Fibroblast of the conjunctiva (primary cell): ENCODE measurements at places on chromosomes 12 and 14.

- DNase-seq: no peak
Measured at GRCh38 chr12:77745624-77746023, 85.1 kb upstream of the NAV3 start.

DNA sequence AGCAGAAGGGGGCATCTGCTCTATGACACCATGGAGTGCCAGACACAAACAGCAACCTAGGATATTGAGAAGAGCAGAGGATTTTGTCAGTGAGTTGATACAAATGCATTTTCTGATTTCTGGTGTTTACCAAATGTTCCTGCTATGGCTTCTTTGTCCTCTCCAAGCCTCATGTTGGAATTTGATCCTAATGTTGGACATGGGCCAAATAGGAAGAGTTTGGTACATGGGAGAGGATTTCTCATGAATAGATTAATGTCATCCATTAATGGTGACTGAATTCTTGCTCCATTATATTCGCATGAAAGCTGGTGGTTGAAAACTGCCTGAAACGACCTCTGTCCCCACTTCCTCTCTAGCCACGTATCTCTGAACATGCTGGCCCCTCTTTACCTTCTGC lies 1002.2 kb upstream of the FLRT2 start:
- no peak for DNase-seq

DNA sequence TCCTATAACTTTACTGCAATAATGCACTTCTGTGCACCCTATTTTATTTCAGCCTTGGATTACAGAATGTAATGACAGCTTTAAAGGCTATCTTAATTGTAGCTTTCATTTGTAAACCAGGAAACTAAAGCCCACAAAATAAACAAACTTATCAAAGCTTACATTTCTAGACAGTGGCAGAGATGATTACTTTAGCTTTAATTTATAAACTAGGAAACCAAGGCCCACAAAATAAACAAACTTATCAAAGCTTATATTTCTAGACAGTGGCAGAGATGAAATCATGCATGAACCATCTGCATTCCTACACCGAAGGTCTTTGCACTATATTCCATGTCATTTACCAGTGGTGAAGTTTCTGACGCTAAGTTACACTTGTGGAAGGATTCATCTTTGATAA lies 74.4 kb downstream of the PRKD1 start:
- DNase-seq: no peak

DNA sequence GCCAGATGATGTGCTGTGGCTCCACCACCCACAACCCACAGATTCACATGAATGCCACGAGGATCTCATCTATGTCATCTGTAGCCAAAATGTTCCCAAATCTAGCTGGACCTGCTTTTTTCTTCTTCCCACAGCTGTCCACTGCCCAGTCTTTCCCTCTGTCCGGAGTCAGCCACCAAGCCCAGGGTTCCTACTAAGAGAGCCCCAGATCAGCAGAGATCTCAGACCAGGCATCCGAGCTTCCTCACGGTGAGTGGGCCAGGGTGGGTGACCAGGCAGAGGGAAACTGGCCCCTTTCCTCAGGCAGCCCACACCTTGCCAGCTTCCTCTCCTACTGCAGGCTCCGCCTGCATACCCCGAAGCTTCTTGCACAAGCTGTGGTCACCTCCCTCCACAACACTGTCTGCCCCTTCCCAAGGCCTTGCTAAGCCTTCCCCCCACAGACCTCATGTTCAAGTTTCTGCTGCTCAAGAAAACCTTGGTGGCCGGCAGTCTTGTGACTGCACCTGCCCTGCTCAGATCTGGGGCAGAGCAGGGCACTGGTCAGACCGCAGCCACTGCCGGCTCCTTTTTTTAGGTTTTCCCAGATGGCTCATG lies 81.4 kb downstream of the ACTN1 start:
- DNase-seq: no peak

DNA sequence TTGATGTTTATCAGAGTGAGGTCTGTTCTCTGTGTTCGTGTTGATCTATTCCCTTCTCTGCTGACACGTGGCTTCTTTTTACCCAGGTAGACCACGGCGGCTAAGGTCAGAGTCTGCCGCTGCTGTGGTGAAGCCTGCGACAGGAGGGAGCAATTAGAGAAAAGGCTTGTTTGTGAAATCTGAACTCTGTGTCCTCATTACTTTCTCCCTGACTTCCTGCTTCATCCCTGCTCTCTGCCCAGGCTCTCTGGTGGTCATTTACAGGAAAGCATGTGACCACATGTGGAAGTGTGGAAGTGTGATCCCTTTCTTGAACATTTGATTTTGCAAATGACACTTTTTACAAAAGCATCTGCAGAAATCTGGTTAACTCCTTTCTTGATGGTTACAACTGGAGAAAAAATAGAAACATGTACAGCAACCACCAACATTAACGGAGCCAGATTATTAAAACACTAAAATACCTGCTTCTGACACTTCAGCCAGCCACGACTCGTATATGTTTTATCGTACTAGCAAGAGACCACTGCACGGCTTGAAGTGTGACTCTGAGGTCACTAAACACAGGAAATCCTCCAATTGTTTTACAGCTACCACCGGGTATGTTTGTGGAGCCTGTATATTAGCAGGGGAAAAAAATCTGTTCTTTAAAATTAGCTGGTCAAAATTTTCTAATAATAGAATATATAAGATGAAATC lies 388.6 kb upstream of the TMPO start:
- DNase-seq: no peak

GRCh38 chr12:18168016-18168415 lies 78.0 kb upstream of the RERGL start:
- DNase-seq: no peak

- no peak for DNase-seq
Measured at GRCh38 chr12:108768591-108769500, 37.5 kb upstream of the CORO1C start.

DNA sequence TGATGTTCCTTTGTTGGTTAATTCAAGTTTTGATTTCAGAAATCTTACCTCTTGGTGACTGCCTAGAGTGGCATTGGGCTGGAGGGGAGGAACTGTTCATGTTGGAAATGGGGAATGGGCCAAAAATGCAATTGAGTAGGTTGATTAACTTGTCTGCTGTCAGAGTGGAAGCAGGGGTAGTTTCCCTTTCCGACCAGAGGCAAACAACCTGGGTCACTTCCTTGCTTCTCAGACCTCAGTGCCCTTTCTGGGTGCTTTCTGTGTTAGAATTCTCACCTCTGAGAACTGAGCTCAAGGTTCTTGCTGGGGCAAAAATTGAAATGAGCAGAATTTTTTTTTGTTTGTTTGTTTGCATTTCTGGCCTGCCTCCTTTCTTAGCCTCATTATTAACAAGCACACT lies 2.3 kb upstream of the M6PR start:
- DNase-seq: no peak

GRCh38 chr12:2691006-2691344 lies 103.8 kb upstream of the FKBP4 start:
- DNase-seq: no peak

- no peak for DNase-seq
Measured at GRCh38 chr12:16358878-16359277, 11.4 kb downstream of the MGST1 start.

DNA sequence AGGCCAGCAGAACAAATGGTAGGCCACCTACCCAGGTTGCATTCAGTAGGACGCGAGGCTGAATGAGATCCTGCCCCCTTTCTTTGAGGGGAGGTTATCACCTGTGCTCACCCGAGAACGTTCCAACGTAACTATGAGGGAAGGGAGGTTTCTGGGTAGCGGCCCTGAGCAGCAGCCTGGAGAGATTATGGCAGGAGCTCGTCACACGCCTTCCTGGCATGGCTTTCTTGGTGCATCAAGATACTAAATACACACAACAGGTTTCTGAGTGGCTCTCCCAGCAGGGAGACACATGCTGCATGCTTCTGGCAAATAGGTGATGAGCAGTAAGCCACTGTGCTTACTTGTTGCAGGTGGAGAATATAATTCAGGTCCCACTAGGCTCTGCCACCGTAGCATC lies 147.7 kb downstream of the CALM1 start:
- no peak for DNase-seq

GRCh38 chr14:87878959-87879358 lies 114.0 kb downstream of the GALC start:
- no peak for DNase-seq

GRCh38 chr14:70696026-70696425 lies 54.3 kb downstream of the TTC9 start:
- DNase-seq: no peak

- DNase-seq: no peak
Measured at GRCh38 chr12:100593490-100593889, 20.0 kb downstream of the GAS2L3 start.

DNA sequence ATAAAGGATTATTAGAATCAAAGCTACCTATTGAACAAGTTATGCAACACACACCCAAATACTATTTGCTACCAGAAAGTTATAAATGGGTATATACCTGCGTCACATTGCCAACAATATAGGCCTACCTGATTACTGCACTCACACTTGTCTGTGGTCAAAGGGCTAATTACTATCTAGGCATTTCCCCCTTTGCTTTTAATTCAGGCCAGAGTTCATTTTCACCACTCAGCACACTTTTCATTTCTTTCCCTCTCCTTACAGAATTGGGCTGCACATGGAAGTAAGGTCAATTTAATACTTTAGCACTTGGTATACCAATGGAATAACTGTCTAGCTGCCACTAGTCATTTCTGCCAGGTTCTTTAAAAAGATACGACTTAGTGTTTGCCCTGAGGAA lies 1.7 kb downstream of the SOS2 start:
- DNase-seq: no peak

DNA sequence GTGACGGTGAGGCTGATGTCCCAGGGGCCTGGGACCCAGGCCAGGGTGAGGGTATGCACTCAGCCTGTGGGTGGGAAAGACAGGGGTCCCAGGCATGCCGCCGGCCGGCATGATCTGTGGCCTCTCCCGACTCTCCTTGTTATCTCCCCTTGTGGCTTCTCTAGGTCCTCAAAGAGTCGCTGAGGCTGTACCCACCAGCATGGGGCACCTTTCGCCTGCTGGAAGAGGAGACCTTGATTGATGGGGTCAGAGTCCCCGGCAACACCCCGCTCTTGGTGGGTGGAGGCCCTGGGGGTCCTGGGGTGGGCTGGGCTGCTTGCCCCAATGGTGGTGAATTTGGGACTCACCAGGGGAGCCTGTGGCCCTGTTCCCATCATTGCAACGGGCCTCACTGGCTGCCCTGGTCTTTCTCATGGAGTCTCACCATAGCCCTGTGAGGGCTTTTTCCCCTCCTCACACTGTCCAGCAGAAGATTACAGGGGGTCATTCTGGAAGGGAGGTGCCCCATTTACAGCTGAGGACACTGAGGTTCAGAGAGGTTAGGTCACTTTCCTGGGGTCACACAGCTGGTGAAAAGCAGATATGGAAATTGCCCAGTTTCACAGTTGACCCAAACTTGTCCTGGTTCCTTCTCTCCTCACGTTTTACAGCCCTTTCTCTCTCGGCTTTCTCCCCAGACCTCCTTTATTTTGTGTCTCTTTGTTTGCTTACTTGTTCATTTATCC lies 37.9 kb downstream of the CYP46A1 start:
- no peak for DNase-seq

- no peak for DNase-seq
Measured at GRCh38 chr12:61796846-61797245, 463.4 kb upstream of the USP15 start.

- peak; percentile 39 for DNase-seq
Measured at GRCh38 chr14:34059925-34060650, 109.2 kb upstream of the EGLN3 start.

DNA sequence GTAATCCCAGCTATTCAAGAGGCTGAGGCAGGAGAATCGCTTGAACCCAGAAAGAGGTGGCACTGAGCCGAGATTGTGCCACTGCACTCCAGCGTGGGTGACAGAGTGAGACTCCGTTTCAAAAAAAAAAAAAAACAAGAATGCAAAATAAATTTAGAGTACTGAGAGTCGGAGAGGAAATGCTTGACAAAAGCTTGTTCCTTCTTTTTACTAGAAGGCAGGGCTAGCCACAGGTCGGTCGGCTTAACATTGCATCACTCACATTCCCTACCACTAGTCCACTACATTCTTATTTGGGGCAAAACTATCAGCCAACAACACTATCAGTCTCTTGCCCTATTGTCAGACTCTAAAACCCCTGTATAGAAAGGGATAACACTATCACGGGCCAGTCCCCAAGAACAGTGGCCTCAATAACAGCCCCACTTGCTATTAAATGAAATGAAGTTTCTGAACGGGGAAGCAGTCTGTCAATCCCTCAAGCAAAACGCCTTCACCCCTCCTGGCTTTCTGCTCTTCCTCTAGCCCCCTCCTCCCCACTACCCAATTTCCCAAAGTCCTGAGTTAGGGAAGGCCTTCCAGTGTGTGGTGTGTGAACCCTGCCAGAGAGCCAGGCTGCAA lies 1.0 kb downstream of the RNF41 start:
- DNase-seq: no peak

- DNase-seq: no peak
Measured at GRCh38 chr12:132151766-132152410, 7.6 kb downstream of the NOC4L start.

DNA sequence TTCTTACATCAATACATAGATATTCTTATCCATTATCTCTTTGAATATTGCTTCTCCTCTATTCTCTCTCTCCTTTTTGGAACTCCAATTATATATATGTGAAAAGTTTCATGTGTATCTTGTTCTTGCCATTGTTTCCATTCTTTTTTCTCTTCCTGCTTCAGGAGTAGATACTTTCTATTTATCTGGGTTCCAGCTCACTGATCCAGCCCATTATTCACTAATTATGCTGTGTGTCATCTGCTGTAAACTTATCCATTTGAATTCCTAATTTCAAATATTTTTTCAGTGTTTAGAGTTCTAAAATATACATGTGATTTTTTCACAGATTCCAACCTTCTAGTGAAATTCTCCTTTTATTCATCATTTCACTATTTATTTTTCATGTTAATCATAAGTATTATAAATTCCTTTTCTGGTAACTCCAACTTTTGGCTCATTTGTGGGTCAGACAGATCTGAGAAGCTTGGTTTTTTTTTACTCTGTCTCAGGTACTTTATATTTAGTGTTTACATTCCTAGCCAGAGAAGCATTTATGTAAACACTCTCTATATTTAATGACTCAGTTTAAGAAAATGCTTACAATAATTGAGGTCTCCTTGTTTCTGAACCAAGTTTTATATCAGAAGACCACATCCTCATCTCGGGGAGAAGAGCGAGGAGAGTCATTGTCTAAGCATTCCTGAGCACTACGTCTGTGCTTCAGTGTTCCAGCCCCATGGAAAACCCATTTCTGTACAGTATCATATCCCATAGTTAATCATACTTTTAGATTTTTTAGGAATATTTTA lies 15.9 kb upstream of the AMIGO2 start:
- no peak for DNase-seq
